ENCODE measurements at places on chromosomes 7 and 10.

DNA sequence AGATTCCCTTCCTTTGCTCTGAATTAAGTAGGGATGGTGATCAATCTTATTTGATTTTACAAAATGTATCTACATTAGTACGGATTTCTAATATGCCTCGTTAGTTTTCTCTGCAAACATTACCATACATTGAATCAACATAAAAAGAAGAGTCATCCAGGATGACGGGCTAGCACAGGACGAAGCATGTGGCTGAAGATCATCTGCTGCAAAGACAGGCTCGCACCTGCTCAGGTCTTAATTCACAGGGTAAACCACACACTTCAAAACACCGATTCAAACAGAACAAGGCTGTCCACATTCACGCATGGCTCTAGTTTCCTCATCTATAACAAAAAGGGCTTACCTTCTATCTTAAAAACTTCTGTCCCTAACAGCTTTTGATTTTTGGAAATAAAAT lies 323.0 kb downstream of the PARD3 start:
- no peak for DNase-seq

DNA sequence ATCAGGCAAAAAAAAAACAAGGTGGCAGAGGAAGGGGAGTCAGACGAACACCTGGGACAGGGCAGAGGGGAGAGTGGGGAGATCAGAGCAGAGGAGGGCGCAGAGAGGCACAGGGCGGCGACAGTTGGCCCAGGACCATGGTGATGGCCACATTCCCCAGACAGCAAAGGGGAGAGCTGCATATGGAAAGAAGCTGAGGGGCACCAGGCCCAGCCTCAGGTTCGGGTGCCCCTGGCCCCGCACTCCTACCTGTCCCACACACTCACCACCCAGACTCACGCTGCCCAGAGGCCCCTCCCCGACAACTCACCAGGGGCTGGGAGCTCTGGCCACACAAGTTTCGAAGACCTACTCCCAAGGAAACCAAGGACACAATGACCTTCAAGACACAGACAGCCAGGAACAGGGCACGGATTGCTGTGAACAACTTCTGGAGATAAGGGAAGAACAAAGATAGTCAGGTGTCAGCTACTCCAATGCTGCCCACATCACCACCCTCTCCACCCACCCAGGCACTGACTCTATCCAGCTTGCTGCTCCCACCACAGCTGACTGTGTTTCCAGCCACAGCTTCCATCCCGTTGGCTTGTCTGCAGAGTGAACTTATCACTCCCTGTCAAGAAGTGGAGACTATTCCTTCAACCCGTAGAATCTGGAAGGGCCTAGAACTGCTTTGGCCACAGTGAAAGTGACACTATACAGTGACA lies 8.3 kb downstream of the TMEM176B start:
- DNase-seq, result no peak

DNA sequence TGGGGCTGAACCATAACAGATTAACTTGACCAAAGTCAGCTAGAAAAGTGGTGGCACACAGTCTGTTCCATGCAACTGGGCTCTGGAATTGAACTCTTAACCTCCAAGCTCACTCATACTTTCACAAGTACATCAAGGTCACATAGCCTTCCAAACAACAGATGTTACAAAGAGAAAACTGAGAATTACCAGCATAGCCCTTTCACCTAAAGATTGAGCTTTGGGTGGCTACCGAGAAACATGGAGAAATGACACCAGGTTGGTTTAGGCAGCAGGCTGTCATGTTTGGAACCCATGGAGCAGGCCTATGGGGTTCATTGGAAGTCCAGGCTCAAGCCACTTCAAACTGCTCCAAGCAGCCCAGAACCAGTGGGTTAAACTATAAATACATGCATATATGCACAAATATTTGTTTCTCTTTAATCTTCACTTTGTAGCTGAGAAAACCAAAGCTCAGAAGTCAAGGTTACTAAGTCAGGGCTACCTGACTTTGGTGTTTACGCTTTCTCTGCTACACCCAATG lies 59.1 kb downstream of the MALSU1 start:
- DNase-seq, result no peak

DNA sequence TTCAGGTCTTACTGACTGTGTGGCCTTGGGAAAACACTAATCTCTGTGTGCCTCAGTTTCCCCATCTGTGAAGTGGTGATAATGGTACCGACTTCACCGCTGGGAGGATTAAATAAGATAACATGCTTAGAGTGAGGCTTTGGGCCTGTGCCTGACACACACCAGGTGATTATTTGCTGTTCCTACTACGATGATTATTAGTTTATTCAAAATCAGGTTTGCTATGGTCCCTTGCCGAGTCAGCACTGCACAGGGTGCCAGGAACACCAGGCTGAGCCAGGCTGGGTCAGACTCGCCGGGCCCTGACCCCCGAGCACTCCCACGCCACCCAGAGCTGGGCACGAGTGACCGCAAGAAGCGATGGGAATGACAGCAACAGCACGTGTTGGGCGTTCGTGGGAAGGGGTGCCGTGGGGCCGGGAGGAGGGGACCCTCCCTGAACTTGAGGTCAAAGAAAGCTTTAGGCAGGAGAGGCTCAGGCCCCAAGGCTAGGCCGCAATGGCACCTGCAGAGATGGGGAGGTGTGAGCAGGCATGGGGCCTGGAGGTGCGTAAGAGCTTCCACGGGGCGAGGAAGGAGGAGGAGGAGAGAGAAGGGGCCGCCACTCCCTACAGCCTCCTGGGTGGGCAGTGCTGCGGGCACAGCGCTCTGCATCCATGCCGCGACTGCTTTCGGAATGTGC lies 325.4 kb downstream of the DNAJB6 start:
- no peak for DNase-seq

DNA sequence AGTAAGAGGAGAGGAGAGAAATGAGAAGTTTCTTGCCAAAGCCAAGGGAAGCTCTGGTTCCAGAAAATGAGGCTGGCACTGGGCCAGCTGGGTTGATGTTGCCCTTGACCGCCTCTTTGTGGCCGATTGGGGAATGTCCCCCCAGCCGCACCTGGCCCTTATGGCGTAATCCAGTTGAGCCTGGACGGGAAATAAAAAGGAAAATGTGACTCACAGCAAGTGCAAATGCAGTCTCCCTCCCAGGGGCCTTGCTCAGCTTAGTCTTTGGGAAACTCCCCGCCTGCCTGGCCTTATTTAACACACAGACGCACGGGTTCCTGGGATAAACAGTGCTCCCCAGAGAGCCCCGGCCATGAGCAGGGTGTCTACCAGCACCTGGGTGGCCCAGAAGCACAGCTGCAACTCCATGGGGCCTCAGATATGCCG lies 174.8 kb downstream of the KIAA1217 start:
- DNase-seq, result no peak

- DNase-seq, result no peak
These were observed 114.1 kb downstream of the BMS1 start for GRCh38 chr10:42896735-42897134.

GRCh38 chr7:132865366-132866143 lies 216.3 kb downstream of the CHCHD3 start:
- DNase-seq, result no peak

- DNase-seq, result no peak
These were observed 89.2 kb upstream of the CAPZA2 start for GRCh38 chr7:116772926-116773749.

GRCh38 chr10:27564880-27565279 lies 60.8 kb downstream of the RAB18 start:
- no peak for DNase-seq

- no peak for DNase-seq
These were observed 57.6 kb downstream of the BICC1 start for GRCh38 chr10:58570307-58570723.

DNA sequence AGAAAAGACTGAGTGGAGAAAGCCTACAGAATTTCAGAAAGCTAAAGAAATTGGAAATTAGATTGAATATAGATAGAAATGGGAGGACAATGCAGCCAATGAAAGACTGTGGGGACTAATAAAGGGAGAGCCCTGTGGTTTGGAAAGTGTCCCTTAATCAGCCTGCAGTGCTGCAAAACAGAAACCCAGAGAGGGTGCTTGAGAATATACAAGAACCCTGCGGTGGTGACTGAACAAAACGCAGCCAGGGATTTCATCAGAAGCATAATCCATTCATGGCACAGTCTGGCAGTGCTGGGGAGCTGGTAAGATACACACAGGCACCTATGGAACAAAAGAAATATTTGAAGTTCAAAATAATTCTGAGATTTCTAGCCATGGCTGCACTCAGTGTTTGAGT lies 19.1 kb downstream of the CEP41 start:
- DNase-seq, result no peak
